RKO (cell line): ENCODE measurements at places on chromosomes 4 and X.
A peak's percentile ranks its signal among the peaks of the same experiment; 100 is the strongest.

GRCh38 chr4:167171928-167172327 is 62.4 kb downstream of the SPOCK3 start:
- DNase-seq = no peak

GRCh38 chr4:81723927-81724587 is 252.3 kb upstream of the RASGEF1B start:
- DNase-seq = no peak

- no peak for DNase-seq
Observed at GRCh38 chr4:74838746-74839370, 44.5 kb upstream of the BTC start.

GRCh38 chr4:53119680-53120079 is 246.2 kb downstream of the SCFD2 start:
- DNase-seq = no peak

GRCh38 chr4:36709991-36710390 is 428.6 kb downstream of the DTHD1 start:
- DNase-seq = no peak

DNA sequence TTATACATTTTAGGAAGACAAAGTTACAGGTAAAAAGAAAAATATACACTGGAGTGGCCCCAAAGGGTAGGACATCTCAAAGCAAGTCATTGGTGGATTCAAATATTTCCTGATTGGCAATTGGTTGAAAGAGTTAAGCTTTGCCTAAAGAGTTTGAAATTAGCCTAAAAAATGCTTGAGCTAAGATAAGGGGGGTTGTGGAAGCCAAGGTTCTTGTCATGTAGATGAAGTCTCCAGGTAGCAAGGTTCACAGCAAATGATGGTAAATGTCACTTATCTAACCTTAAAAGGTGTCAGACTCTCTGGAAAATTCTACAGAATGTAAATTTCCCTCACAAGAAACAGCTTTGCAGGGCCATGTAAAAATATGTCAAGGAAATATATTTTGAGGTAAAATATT is 596.7 kb downstream of the FAT4 start:
- no peak for DNase-seq

DNA sequence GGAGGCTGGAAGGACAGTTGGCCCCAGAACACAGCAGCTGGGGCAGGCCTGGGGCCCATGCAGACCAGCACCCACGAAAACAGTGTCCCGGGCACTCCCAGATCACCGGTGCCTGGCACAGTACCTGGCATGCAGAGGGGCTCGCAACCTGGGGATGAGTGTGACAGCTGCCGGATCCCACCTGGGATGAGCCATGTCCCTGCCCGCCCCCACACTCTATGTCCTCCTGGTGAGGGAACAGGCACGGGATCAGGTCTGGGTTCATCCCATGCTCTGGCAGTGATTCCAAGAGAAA is 22.8 kb upstream of the PPP2R2C start:
- no peak for DNase-seq

DNA sequence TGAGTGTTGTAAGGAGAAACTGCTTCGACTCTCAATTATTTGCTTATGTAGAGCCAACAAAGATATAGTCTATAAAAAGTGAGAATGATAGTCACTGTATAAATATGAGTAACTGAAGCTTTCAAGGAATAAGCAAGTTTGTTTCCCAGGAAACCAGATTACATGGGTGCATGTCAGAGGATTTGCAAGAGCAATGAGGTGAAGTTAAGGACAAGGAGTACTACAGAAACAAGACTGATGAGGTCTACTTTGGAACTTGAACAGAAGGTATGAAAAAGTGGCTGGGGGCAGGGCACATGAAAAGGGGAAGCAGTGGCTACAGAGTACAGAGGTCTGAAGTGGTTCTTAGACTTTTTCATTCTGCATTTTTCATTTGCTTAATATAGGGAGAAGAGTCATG is 321.0 kb upstream of the CXXC4 start:
- DNase-seq = peak; percentile 4

GRCh38 chr4:170137927-170138326 is 48.2 kb upstream of the AADAT start:
- DNase-seq = no peak

DNA sequence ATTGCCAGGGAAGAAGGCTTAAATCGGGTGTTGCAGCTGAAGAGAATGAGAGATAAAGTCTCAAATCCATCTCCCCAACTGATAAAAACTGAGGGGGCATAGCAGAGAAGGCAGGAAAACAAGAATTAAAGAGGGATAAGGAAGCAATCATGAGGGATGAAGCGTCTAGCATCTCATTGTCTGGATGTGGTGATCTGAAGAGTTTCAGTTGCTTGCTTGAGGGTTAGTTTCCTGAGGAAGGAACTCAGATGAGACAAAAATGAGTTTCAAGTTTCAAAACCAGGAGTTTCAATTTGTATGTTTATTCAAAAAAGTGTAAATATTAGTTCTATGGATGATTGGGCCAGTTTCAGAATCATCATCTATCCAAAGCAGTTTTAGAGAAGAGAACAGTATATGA is 496.9 kb downstream of the RAB28 start:
- DNase-seq = no peak

DNA sequence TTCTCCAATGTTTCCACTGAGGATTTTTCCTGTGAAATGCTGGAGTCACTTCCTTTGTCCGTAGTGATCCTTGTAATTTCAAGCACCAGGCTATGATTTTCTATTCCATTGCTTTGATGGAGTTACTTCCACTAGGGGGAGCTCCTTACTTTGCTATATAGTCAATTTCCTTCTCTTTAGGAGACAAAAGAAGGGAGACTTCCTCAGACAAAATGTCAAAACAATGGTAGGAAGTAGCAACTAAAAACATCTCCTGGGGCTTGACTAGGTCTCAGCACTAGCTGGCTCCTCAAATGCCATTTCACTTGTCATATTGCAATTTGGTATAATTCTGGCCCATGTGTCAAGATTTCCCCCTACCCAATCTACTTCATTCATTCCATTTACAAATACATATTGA is 24.1 kb downstream of the ZCCHC12 start:
- peak; percentile 77 for DNase-seq

GRCh38 chr4:181330654-181331201 is 912.5 kb upstream of the TENM3 start:
- no peak for DNase-seq

- no peak for DNase-seq
Observed at GRCh38 chr4:79431839-79432238, 23.8 kb upstream of the GK2 start.

DNA sequence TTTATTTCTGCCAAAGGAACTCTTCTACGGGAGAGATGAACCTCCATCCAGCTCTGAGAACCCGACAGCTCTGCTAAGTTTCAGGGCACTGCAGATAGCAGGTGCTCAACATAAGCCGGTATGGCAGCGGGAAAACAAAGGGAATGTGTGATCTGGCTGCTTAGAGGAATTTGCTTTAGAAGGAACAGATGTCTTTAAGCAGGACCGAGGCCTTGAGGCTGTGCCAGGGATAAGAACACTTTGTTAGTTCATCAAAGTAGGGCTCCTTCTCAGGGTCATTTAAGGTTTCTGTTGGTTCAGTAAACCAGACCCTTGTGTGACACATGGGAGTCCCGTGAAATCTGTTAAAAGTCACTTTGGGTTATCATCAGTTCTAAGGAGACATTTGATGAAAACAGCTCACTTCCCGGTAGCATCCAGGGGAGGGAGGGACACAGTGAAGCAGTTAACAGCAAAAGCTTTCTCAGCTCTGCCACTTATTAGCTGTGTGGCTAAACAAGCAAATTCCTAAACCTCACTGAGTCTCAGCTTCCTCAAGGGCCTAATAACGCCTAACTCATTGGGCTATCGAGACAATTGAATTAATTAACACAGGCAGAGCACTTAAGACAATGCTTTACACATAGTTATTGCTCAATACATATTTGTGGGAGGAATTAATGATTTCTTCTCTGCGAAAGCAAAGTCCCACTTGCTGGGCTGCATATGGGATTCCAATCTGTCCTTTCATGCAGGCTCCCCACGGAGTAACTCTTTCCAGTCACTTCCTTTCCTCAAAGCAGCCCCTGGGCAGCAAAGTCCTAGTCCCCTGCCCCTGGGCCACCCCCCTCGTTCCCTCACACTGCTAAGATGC is 2.9 kb upstream of the FTSJ1 start:
- no peak for DNase-seq

GRCh38 chr4:153215921-153216320 is 11.7 kb downstream of the TRIM2 start:
- no peak for DNase-seq

DNA sequence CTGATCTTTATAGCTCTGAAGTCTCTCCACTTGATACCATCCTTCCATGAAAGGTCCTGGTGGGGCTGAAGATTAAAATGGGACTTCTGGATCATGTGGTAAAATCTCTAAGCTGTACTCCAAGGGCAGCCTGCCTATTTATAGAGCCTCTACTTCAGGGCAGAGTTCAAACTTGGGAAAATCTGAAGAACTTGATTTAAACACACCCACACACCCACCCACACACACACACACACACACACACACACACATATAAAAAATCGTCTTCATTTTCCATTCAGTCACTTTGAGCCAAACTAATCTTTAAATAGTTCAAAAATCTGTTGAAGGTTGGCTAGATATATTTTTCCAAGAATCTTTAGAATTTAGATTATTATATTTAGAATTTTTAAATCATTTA is 234.9 kb upstream of the GPC4 start:
- no peak for DNase-seq

- DNase-seq = no peak
Observed at GRCh38 chr4:7029212-7029611, 14.0 kb upstream of the TADA2B start.

GRCh38 chr4:15945516-15945915 is 7.0 kb upstream of the FGFBP1 start:
- no peak for DNase-seq

- peak; percentile 10 for DNase-seq
Observed at GRCh38 chr4:38371391-38371851, 292.6 kb upstream of the KLF3 start.

DNA sequence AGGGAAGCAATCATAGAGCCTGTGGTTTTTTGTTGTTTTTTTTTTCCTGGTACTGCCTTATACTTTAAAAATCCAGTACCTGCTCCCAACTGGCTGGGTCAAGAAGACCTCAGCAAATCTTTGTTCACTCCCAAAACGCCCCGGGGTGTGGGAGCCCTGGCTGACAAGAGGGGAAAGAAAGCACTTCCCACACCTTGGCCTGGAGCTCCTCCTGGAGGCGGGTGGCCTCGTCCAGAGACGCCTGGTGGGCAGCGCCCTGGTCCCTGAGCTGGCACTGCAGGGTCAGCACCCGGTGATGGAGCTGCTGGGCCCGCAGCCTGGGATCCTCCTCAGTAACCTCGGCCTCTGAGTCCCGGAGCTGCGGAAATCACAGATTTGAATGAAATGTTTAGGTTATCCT is 38.2 kb downstream of the C4orf50 start:
- peak; percentile 24 for DNase-seq

- no peak for DNase-seq
Observed at GRCh38 chrX:53324803-53325202, 43.4 kb upstream of the IQSEC2 start.

- no peak for DNase-seq
Observed at GRCh38 chrX:19761554-19762295, 125.7 kb downstream of the SH3KBP1 start.

DNA sequence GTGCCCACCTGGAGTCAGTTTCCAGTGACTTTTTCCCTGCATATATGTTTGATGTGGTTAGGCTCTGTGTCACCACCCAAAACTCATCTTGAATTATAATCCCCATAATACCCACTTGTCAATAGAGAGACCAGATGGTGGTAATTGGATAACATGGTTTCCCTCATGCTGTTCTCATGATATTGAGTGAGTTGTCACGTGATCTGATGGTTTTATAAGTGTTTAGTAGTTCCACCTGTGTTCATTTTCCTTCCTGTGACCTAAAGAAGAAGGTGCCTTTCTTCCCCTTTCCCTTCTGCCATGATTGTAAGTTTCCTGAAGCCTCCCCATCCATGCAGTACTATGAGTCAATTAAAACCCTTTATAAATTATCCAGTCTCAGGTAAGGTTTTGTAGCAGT is 740.9 kb downstream of the ARAP2 start:
- no peak for DNase-seq

GRCh38 chr4:37535872-37536271 is 150.3 kb downstream of the RELL1 start:
- no peak for DNase-seq
